Pericardium fibroblast (primary cell): ENCODE measurements at places on chromosomes 16 and 17. TPM values are rescaled to one million over a fixed set of nuclear protein-coding genes. Genes with fewer than 3 reads are reported as not detected.

Gene GNGT2
- total RNA-seq = not detected in 2 replicates

Gene SDR42E1
- total RNA-seq = under 0.01 TPM in 1 of 2 replicates, not detected in the other

Gene CA5A
- not detected in 2 replicates for total RNA-seq

Gene OR3A1
- total RNA-seq = not detected in 2 replicates

Gene TP53TG3B
- total RNA-seq = not detected in 2 replicates

Gene ZNF23
- 5.5 and 6.4 TPM in 2 replicates for total RNA-seq

Gene PYY
- total RNA-seq = 0.51 TPM in 1 of 2 replicates, not detected in the other

Gene CIBAR2
- total RNA-seq = not detected in 2 replicates

Gene LRRC46
- 0.60 TPM in 1 of 2 replicates, not detected in the other for total RNA-seq

Gene C16orf96
- total RNA-seq = 0.09 TPM in 1 of 2 replicates, not detected in the other

Gene ABI3
- 2.3 and 2.6 TPM in 2 replicates for total RNA-seq

Gene TXNDC11
- 28.7 and 37.3 TPM in 2 replicates for total RNA-seq

Gene KRT9
- total RNA-seq = not detected in 2 replicates
